ENCODE measurements at places on chromosomes 4 and X.

DNA sequence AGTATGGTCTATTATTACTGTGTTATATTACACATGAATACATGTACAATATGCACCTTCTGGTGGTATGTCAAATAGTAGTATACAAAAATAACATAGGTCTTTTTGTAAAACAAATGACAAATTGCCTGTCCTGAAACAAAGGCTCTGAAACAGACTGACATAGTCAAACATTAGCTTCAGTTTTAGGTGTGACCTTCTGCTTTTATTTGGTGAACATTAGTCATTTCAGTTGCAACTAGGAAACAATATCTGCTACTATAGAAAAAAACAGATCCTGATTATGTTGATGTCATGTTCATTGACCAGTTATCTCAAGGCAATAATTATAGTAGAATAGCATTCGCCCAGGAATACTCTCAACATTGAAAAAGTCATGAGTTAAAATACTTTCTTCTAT is 123.0 kb downstream of the CHRNA9 start:
- DNase-seq, result no peak

DNA sequence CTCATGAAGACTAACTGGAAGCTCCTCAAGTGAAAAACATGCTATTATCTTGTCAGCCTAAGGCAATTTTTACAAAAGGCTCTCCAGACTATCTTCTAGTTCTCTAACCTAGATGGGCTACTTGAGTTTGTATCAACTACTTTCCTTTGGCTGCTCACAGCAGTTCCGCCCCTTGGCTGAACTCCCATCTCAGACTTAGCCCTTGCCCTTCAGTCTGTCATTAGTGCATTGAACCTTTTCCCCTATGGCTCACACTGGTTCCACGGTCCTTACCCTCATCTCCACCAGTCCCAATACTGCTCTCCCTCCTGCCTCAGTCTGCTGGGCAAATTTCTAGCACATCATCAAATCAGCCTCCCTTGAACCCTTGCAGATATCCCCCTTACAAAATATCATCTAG is 362.3 kb downstream of the PPP1R2C start:
- DNase-seq, result no peak

DNA sequence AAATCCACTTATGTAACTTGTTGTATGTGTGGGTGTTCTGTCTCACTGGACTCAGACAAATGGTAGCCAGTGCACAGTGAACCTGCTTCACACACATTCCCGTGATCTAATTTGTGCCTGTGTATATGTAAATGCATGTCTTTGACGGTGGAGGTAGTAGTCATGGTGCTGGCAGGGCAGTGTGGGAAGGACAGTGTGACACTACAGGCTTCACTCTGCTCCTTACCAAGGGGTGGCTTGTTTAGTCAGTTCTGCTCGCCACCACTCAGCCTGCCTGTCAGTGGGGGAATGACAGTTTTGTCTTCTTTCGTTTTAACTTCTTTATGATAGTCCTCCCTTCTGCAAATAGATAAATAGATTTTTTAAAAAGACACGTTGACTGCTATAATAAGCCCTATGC is 17.7 kb upstream of the PAQR3 start:
- DNase-seq, result no peak

- no peak for DNase-seq
Observed at GRCh38 chr4:114281164-114281960, 301.9 kb upstream of the ARSJ start.

GRCh38 chr4:69823481-69824186 is 36.3 kb downstream of the SULT1E1 start:
- no peak for DNase-seq

DNA sequence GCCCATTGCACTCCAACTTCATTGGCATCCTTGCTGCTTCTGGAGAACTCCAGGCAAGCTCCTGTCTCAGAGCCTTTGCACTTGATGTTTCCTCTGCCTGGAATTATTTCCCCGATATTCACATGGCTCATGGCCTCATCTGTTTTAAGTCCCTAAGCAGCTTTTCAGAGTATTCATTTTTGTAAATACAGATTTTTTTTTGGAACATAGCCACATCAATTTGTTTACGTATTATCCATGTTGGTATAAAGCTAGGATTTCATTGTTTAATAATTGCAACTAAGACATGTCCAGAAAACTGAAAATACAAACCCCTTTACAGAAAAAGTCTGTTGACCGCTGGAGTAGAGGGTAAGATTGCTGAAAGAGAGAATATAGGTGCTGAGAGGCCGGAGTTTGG is 142.0 kb downstream of the CAMK2D start:
- no peak for DNase-seq

DNA sequence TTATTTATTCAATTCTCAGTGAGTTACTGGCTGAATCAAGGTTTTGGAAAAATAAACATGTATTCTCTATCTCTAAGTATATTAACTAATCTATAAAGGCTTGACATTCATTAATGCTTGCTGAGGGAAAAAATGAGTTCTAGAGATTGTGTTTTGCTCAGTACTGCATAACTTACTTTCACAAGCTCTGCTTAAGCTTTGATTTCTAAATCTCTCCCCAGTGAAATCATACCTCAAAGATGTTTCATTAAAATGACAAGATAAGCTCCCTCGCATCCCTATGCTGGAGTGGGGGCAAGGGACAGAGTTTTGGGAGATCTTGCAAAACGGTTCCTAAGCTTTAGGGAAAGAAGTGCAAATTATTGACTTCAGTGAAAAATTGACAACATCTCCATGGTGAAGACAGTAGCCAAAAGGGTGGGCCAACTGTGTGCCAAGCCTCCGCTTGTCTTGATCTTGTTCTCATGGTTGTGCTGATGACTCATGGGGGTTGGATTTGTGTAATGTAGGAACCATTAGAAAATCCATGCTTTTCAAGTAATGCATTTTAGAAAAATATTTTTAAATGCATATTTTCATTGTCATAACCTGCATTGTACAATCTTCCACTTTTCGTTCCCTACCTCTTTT is 521.4 kb downstream of the RPA4 start:
- DNase-seq, result no peak
